ENCODE measurements at places on chromosomes 3 and 15.

DNA sequence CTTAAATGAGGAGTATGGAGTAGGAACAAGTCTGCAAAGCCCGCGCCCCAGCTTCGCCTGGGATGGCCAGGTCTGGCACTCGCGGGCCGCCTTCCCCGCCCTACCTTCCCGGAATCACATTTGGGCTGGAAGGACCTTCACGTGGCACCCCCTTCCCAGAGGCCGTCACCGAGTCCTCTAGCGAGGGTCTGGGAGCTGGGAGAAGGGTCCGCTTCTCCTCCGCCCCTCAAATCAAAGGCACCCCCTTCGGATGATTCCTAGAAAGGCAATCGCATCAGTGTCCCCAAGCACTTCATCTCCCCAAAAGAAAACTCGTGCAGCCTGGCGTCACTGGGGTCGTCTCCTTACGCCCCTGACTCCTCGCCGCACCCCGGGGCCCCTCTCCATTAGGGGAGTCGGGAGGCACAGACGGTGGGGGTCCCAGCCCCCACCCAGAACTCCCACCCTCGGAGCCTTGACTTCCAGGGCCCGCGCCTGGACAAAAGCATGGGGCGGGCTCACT lies 380 bp downstream of the MYLK start:
- DNase-seq, result no peak

DNA sequence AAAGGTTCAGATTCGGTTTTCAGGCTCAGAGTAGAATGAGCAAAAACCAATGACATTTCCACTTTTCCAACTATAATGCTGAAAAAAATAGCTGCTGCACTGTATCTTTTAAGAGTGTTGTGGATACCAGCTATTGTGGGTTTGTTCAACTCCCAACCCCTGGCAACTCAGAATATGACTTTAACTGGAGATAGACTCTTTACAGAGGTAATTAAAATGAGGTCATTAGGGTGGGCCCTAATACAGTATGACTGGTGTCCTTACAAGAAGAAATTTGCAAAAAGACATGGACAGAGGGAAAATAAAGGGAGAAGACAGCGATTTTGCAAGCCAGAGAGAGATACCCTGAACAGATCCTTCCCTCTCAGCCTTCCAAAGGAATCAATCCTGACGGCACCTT lies 39.5 kb downstream of the ANKRD28 start:
- DNase-seq, result no peak

DNA sequence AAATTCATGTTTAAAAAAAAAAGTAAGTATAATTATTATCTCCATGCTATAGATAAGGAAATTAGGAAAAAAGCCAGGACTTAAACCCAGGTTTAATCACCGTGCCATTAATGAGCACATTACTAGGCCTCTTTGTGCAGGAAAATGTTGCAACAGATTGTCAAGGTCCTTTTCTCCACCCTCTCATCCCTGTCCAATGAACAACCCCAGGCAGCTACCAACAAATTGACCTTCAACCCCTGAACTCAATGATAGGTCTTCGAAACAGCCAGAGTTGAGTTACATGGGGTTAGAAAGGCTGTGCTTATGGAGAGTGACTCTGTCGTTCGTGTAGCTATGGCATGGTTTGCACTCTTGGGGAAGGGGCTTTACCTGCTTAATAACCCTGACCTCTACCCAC lies 84.2 kb upstream of the CTNNB1 start:
- DNase-seq, result no peak

- DNase-seq, result no peak
Measured at GRCh38 chr3:69558912-69559311, 173.0 kb upstream of the FRMD4B start.

DNA sequence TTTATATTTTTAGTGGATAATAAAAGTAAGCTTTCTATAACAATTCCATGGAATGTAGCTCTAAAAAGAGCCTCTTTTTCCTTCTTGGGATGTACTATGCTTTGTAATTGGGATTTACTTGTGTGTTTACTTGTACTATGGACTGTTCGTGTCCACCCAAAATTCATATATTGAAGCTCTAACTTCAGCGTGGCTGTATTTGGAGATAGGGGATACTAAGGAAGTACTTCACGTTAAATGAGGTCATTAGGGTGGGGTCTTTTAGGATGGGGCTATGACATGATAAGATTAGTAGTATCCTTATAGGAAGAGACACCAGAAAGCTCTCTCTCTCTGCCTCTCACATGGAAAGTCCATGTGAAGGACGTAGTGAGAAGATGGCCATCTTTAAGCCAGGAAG lies 64.9 kb downstream of the P3H2 start:
- DNase-seq, result no peak

DNA sequence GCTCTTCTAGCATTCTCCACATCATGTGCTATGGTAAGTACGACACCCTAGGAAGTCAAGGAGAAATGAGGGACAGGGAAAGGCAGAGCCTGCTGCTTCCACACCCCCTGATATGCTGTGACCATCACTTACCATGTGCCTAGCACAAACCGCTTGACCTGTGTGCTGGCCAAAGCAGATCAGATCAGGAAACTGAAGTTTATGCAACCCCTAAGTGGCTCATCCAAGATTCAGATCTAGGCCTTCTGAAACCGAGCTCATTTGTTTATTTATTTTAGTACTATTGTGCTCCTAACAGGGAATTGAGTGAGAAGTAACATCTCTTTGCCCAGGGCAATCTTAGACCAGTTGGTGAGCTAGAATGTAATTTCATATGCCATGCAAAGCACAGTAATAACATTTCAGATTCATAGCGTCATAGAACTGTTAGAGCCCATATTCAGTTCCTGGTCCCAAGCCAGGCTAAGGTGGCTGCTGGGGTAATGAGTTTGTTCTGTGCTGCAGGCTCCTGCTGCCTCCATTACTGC lies at the start of gene RTP2:
Gene RTP2, minus strand, starts transcription at position 51 of the 527 bp plus-strand sequence. CDS start 429 bp downstream, outside the sequence.
- DNase-seq, result no peak

DNA sequence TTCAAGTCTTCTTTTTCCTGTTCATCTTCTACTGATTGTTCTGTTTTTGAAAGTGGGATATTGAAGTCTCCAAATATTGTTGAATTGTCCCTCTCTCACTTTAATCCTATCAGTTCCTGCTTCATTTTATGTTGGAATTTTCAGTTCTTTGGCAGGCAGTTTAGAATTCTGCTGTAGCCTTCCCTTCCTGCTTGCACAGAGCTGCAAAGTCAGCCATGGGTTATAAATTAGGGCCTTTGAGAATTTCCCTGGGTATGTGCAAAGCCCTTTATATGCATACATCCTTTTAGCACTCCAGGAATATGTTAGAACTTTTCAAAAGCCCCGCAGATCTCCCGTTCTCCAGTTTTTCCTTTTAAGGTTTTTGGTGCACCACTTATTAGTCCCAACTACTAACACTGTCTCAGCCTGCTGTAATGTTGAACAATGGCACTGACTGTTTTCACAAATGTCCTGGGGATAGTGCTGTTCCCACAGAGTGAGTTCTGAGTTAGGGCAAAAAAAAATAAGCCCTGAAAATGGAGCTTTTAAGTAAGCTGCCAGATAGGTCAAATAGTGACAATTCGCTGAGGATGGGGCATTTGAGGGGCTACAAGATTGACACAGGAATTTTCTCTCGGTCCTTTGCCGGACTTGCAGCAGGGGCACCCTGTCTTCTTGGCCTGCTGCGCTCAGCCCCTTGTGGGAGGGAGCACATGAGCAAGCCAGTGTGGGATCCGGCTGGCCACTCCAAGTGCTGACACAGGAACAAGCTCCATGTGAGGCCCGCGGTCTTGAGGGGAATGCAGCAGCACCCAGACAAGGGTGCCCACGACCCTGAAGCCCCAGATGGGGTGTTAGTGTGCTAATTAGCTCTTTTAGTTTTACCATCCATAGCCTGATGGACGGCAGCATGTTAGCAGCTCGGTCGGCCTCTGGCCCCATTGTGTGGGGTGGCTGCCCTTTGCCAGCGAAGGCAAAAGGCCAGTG lies 96.0 kb downstream of the VPS8 start:
- no peak for DNase-seq

GRCh38 chr3:12461097-12461649 lies 23.1 kb upstream of the TSEN2 start:
- DNase-seq, result no peak

DNA sequence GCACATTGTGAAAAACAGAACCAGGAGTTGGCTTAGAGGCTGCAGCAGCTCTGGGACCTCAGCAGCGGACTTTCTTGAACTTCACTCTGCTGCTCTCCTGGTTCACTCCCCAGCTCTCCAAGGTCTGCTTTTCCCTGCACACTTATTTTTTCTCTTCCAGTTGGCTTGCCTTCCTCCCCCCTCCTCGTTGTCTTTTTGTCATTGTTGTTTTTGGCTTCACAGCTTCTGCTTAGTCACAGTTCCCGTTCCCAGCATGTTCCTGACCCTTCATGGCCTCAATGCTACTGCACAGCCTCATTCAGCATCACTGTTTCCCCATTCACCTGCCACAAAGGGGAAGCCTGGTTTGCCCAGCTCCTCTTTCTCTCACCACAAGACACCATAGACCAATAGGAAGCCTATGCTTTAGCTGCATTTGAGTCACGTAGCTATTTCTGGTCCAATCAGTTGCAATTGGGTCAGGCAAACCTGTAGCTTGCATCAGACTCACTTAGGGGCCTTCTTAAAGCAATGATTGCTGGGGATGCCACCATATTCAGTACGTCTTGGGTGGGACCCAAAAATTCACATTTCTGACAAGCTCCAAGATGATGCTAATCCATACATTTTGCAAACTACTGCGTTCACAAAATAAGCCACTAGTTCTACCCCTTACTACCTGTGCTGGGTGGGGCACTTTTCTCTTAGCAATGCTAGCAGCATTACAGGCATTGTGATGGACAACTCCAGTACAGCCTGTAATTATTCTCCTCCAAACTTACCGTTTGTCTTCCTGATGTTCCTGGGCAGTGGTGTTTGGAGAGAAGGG lies 7.8 kb upstream of the SUMF1 start:
- DNase-seq, result no peak

GRCh38 chr15:74889390-74889882 lies 406 bp upstream of the MPI start:
- no peak for DNase-seq

GRCh38 chr15:35783203-35783602 lies 237.2 kb upstream of the DPH6 start:
- DNase-seq, result no peak

- no peak for DNase-seq
Measured at GRCh38 chr3:71859123-71859519, 74.2 kb upstream of the PROK2 start.

- DNase-seq, result no peak
Measured at GRCh38 chr3:164683489-164683888, 394.8 kb downstream of the SI start.

DNA sequence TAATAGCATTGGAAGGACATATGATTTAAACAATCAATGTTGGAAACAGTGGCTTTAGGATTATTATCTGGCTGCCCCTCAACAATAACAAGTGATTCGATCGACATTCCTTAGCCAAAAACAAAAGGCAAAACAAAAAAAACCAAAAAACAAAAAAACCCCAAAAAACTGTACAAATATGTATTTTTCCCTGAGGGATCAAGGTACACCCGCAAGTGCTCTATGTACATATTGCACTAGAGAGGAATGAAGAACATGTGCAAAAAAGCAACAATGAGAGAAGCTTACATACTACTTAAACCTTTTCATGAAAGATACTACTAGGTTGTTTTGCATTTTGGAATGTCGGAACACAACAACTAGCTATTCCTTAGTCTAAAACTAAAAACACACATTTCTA lies 14.2 kb upstream of the ICE2 start:
- no peak for DNase-seq

- DNase-seq, result no peak
Measured at GRCh38 chr15:56369234-56369633, 4.0 kb downstream of the TEX9 start.

DNA sequence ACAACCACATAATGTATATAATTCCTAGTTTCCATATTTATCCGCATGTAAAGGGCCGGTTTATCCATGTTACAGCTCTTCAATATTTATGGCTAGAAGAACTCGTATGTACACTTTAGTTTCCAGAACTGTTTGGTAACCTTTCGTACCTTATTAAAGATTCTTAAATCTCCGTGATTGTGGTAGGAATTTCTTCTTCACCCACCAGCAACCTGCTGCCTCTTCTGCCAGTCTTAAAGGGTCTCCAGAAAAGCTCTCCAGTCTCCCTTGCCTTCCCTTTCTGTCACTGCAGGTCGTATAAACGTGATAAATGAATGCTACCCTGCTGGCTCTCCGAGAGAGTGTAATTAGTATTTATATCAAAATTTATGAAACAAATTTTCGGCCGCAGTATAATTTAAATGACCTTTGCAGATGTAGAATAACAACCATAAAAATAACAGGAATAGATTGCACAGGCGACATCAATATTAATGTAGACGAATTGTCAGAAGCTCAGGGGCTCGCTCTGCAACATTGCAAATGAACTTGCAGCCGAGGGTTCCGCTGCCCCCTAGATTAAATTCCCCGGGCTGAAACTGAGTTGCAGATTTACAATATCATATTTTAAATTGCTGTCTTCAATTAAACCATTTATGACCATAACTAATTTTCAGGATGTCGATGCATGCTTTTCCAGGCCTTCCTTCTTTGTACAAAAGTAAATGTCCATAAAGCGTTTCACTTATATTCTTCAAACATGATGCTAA lies 5.4 kb downstream of the ZIC1 start:
- DNase-seq, result no peak

- DNase-seq, result no peak
Measured at GRCh38 chr3:193499801-193500485, 54.8 kb downstream of the ATP13A4 start.

- DNase-seq, result no peak
Measured at GRCh38 chr3:12190832-12191231, 32.1 kb upstream of the TIMP4 start.

GRCh38 chr3:147493666-147494065 lies 84.5 kb downstream of the ZIC1 start:
- DNase-seq, result no peak

GRCh38 chr15:91592567-91592966 lies 260.9 kb upstream of the SLCO3A1 start:
- no peak for DNase-seq

DNA sequence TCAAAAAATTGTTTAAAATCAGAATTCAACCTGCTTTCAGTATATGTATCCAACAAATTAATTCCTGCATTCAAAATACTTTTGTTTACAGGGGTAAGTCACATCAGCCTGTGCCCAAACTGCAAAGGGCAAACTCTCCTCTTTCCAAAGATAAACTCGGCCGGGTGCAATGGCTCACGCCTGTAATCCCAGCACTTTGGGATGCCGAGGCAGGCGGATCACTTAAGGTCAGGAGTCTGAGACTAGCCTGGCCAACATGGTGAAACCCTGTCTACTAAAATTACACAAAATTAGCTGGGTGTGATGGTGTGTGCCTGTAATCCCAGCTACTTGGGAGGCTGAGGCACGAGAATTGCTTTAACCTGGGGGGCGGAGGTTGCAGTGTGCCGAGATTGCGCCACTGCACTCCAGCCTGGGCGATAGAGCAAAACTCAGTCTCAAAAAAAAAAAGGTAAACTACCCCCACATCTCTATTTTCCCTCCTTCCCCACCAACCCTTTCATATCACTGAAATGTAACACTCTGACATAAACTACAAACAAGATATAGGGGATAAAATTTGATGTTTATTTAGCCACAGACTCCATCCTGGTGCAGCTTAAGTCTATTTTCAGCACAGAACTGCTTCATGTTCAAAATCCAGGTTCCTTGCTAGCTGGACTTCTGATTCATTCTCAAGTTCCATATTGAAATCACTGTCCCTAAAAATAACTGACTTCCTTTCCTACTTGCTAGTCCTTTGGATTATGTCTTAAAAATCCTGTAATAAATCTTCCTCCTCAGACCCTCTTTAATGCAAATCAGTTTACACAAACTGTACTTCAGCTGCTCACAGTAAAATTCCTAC lies 15.4 kb downstream of the UBP1 start:
- DNase-seq, result no peak

- DNase-seq, result no peak
Measured at GRCh38 chr15:46795685-46796084, 921.6 kb upstream of the SEMA6D start.

- DNase-seq, result no peak
Measured at GRCh38 chr3:168071591-168072322, 24.0 kb downstream of the GOLIM4 start.

GRCh38 chr3:28262001-28262400 lies 20.6 kb downstream of the CMC1 start:
- DNase-seq, result no peak
